NCI-H187 treated with DMSO at 0.1 percent for 48 hours (cell line): ENCODE measurements at places on chromosomes 1 and 21.

GRCh38 chr21:41317063-41317392, 427 bp downstream of the FAM3B start:
- DNase-seq, result no peak

GRCh38 chr1:177998696-177999631, 29.1 kb upstream of the SEC16B start:
- no peak for DNase-seq

- no peak for DNase-seq
Observed at GRCh38 chr1:38270849-38271633, 224.4 kb upstream of the POU3F1 start.

DNA sequence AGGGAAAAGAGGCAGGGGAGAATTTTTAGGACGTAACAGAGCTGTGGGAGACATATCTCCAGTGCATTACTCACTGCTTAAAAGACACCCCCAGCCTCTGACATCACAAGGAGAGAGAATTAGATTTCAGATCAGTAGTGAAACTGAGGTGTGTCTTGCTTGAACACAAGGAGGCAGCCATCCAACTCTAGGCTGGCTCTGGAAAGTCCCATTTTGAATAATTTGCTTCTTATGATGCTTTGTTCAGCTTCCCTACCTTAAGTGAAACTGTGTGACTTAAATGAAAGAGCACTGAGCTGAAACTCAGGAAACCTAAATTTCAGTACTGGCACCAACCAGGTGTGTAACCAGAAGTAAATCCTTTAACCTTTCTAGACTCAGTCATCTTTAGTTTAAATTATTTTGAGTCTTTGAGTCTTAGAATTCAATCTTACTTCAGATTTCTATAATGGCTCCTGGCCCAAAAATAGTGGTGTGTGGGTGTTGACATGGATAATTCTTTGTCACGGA, 251.6 kb upstream of the SGIP1 start:
- no peak for DNase-seq

GRCh38 chr1:151584278-151584677, 27.6 kb upstream of the SNX27 start:
- DNase-seq, result no peak

DNA sequence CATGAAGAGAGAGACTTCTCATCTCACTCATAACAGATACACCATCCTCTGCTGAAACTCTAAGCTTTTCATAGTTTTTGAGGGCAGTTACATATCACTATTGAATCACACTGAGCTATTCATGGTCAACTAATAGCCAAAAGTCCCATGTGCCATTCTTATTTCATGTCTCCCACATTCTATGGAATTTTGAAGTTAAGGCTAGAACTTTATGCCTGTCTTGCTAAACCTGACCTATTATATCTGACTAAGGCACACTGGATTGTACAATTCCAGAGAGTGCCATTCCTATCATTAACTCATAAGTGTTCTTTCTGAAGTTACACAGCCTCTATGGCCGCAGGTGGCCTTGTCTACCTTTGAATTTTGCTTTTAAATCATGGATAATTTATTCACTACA, 254.3 kb downstream of the PTPRC start:
- DNase-seq, result no peak

- no peak for DNase-seq
Observed at GRCh38 chr1:198864695-198865094, 225.9 kb downstream of the PTPRC start.

- DNase-seq, result no peak
Observed at GRCh38 chr1:5992814-5993555, 760 bp upstream of the NPHP4 start.

DNA sequence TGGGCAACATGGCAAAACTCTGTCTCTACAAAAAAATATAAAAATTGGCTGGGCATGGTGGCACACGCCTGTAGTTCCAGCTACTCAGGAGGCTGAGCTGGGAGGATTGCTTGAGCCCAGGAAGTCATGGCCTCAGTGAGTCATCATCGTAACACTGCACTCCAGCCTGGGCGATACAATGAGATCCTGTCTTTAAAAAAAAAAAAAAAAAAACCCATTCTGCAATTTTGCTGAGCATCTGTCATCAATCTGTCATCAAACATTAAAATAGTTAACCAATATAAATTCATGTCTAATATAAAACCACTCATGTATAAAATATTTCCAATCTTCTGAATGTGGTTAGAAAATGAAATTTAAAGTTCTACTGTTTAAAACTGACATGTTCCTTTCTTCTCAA, 56.9 kb downstream of the LPAR3 start:
- DNase-seq, result no peak

GRCh38 chr1:26358411-26359384, 4.8 kb upstream of the CRYBG2 start:
- no peak for DNase-seq

- DNase-seq, result no peak
Observed at GRCh38 chr1:29124366-29125236, 898 bp upstream of the TMEM200B start.

GRCh38 chr1:76125473-76126219, 51.1 kb downstream of the ST6GALNAC3 start:
- DNase-seq, result no peak

- no peak for DNase-seq
Observed at GRCh38 chr1:232317350-232317749, 312.6 kb downstream of the SIPA1L2 start.

DNA sequence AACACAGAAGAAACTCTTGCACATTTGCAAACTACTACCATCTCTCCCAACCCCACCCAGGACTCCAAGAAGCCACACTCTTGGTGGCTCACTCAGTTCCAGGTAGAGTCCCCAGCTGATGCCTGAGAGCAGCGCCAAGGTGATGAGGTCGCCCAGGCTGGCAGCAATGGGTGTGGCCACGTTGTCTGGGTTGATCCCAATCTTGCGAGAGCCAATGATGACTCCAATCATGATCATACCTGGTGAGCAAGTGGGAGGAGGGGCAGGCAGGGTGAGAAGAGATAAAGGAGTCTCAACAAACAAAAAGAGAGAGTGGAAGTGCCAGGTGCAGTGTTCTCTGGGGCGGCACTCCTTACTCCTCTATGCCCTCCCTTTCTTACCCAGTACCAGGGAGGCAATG, 14.4 kb downstream of the SLC41A1 start:
- no peak for DNase-seq

DNA sequence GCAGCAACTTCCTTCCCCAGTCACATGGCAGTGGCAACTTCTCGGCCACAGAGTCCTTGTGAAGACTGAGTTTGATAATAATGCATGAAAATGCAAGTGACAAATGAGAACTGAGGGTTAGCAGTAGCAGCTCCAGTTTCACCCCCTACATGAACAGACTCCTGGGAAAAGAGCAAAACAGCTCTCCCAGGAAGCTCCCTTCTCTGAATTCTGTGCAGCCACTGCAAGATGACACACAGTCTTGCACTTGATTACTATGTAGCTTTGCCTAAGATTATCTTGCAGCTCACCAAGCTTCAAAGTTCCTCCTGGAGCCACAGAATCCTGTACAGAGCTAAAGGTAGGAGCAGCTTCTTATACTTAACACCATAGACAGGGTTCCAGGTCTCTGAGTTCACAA, 4.7 kb downstream of the PGBD5 start:
- DNase-seq, result no peak

DNA sequence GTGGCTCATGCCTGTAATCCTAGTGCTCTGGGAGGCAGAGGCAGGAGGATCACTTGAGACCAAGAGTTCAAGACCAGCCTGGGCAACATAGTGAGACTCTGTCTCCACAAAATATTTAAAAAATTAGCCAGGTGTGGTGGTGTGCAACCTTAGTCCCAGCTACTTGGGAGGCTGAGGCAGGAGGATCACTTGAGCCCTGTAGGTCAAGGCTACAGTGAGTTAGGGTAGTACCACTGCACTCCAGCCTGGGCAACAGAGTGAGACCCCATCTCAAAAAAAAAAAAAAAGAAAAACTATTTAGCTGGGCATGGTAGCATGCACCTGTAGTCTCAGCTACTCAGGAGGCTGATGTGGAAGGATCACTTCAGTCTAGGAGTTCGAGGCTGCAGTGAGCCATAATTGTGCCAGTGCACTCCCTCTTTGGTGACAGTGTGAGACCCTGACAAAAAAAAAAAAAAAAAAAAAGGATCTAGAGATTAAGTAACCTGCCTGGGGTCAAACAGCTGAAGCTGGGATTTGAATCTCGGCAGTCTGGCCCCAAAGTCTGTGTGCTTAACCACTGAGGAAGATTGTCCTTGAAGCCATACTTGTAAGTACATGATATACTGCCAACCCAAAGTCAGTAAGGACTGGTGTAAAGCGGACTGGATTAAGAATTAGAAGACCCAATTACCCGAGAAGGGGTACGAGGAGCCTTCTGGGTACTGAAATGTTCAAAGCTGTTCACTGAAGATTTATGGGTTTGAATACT, 31.8 kb downstream of the LRRN2 start:
- DNase-seq, result no peak

DNA sequence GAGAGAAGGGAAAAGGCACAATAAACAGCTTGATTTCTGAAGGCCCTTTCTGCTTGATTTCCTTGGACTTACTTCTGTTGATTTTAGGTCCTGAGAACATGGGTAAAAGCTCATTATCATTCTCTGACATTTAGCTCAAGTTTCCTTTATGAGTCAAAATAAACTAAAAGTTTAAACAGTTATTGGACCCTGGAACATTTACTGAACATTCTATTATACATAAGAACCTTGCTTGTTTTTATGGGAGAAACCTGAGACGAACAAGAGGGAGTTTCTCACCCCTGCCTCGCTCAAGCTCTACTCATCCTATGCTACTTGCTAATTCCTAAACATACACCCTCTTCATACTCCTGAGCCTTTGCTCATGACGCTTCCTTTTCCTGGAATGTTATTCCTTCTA, 538.3 kb upstream of the PKN2 start:
- DNase-seq, result no peak

- no peak for DNase-seq
Observed at GRCh38 chr1:65180977-65181376, 33.0 kb downstream of the AK4 start.

- no peak for DNase-seq
Observed at GRCh38 chr21:42225571-42226155, 6.7 kb downstream of the ABCG1 start.

GRCh38 chr1:160206421-160207117, 1.4 kb downstream of the PEA15 start:
- no peak for DNase-seq

DNA sequence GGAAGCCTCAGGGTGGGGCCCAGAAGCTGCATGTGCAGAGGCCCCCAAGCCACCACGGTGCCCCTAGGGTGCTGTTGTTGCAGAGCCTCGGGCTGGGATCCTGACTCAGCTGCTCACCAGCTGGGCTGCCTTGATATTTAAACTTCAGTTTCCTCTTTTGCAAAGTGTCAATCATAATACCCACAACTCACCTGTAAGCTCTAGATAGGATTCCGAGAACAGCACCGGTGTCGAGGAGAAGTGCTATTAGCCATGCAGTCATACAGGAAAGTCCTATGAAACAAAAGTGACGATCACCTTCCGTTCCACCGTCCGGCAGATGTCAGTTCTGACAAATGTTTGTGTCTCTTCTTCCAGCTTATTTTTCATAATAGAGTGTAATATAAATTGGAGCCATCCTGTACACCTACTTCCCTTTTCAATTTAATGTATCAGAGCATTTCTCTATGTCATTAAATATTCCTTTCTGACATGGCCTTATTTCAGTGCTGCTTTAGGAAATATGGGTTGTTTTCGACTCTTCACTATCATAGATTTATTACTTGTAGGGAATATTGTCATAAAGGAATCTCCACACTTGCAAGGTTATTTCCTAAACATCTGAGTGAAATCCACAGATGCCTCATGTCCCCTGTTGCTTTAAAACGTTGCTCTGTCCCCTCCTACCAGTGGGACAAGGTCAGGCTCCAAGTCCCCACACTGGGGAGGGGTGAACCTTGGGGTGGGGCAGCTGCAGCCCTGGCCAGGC, 100.8 kb downstream of the SIK1 start:
- no peak for DNase-seq

- no peak for DNase-seq
Observed at GRCh38 chr1:66876664-66877063, 48.0 kb downstream of the DNAI4 start.

DNA sequence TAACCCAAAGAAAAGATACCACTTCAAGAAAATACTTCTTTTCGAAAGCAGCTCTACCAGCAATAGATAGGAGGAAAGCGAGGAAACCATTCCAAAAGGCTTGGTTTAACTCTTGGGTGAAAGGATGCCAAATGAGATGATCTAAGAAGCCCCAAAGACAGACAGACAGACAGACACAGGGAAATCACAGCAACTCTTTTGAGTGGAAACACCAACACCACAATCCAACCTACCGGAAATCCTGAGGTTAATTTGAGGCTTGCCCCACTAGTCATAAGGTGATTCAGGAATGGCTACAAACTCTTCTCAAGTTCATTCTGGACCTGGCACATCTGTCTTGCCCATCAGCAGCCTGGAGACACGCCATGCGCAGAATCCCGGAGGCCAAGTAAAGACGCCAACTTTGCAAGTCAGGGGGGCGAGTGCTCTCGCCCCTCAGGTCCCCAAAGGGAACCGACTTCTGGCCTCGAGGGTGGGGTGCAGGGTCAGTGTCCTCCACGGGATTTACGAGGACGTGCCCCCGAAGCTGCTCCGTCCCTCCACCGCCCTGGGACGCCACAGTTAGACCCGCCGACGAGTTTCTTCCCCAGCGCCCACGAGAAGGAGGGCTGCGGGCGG, 778 bp downstream of the EVI5 start:
- DNase-seq, result no peak

DNA sequence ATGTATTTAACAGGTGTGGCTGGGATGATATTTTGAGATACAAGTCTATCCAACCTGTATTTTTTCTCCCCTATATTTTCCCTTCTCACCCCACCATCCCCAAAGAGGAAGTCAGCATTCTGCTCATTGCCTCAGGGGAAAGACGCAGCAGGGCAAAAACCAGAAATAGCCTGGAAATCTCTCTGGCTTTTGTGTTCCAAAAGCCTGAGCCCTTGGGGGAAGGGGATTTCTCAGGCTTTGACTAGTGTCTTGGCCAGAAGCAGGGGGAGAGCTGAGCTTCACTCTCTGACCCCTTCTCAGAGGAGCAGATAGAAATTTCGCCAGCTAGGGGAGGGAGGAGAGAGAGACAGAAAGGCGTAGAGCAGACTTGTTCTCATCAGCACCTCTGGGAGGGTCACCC, 244.7 kb downstream of the RRAGC start:
- no peak for DNase-seq

- no peak for DNase-seq
Observed at GRCh38 chr1:6924891-6925290, 139.6 kb downstream of the CAMTA1 start.

- no peak for DNase-seq
Observed at GRCh38 chr1:10905841-10906655, 106.4 kb upstream of the TARDBP start.

GRCh38 chr1:205688171-205689080, 8.1 kb upstream of the SLC45A3 start:
- DNase-seq, result no peak

DNA sequence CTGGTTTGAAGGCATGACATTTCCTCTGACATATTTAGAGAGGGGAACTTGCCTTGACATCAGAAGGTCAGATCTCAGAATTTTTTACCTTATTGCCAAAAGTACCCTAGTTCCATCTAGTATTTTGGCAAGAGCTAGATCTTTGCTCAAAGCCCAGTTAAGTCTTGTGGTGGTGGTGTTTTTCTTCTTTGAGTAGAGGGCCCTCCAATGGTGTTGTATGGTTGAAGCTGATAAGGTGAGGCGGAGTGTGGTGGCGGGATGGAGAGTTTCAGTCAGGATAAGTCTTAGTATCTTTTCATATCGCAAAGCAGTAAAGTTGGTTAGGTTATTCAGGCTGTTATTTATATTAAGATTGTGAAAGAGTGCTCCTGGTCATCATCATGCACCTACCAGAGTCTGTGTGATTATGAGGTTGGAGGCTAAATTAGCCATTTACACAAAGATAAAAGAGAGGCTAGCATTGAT, 20.1 kb upstream of the MACF1 start:
- no peak for DNase-seq

GRCh38 chr1:109570414-109570813, 22.0 kb downstream of the GNAI3 start:
- DNase-seq, result no peak
